ENCODE measurements at places on chromosomes 16 and 17.

- DNase-seq, result no peak
Observed at GRCh38 chr16:52256310-52257078, 290.4 kb downstream of the TOX3 start.

- no peak for DNase-seq
Observed at GRCh38 chr16:72985148-72985941, 62.6 kb downstream of the ZFHX3 start.

DNA sequence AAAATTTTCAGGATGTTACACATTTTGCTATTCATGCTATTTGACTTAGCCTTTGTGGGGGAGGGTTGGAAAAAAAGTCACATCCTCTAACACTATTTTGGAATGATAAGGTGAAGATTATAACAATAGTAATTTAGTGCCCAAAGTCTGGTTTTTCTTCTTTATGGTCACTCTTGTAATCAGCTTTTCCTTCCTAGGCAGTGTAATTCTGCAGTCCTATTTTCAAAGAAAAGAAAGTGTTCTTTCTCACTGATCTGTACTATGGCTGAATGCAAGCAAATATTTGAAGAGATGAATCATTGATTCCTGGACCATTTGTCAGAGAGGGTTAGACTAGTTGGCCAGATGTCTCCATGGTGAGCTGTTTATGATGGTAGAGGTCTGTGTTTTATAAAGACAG, 8.4 kb downstream of the RSPRY1 start:
- peak; percentile 11 for DNase-seq

DNA sequence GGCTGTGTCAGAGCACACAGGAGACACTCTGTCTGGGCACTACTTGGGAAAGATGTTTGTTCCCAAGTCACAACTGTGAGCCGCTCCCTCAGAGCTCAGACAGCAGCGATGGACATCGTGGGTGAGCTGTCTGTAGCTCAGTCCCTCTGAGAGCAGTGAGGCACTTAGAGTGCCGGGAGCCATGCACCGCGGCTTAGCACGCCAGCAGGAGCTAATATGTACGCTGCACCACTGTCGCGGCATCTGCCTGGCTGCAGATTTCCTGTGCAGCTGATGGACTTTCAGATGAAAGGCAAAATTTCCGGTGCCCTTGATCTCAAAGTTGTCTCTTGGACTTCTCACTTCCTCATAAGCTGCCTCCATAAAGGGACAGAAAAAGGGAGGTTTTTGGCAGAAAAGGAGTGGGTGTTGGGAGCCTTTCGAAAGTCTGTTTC, 92.8 kb upstream of the ZNF469 start:
- no peak for DNase-seq

DNA sequence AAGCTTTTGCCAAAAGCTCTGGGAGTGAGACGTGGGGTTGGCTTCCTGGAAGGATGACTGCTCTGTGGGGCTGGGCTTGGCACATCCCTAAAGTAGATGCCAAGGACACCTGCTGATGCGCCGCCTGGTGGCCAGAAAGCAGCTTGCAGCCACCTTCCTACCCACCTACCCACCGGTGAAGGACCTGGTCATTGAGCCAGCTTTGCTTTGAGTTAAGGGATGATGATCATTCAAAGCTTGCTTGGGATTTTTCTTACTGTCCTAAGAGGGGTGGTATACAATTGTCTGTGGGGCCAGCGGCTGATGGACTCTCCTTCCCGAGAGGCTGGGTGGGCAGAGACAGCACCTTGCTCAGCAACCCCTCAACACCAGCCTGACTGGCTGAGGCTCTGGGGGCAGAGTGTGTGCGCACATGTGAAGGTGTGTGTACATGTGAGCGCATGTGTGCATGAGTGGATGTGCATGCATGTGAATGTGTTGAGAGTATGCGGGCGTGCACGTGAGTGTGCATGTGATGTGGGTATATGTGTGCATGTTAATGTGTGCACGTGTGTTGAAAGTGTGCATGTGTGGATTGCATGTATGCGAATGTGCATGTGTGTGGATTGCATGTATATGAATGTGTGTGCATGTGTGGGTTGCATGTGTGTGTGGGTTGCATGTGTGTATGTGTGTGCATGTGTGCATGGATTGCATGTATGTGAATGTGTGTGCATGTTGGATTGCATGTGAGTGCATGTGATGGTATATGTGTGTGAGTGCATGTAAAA, 18.6 kb downstream of the C1QTNF1 start:
- DNase-seq, result peak; percentile 86

DNA sequence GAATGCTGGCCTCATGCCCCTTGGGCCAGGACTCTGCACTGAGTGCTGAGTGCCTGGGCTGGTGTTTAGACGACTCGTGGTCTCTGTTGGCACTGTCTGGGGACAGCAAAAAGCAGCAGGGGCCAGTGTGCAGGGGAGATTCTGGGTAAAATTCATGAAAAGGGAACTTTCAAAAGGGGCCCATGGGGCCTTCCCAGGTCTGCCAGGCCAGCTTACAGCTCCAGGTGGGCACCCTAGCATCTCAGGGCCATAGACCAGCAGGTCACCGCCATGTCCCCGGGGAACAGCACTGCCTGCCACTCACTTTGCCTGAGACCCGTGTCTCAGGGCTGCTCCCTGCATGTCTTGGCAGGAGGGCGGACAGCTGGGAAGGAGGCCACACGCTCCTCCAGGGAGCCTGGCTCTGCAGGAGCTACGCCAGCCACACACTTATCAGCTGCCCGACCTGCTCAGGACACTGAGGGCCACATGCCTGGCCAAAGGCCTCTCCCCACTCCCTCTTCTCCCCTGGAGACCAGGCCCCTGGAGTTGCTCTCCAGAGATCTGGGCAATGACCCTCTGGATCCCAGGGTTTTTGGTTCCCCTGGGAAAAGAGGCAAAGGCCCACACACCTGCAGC, 8.8 kb upstream of the FASN start:
- no peak for DNase-seq

- DNase-seq, result no peak
Observed at GRCh38 chr16:28897826-28898225, 19.5 kb downstream of the ATP2A1 start.

DNA sequence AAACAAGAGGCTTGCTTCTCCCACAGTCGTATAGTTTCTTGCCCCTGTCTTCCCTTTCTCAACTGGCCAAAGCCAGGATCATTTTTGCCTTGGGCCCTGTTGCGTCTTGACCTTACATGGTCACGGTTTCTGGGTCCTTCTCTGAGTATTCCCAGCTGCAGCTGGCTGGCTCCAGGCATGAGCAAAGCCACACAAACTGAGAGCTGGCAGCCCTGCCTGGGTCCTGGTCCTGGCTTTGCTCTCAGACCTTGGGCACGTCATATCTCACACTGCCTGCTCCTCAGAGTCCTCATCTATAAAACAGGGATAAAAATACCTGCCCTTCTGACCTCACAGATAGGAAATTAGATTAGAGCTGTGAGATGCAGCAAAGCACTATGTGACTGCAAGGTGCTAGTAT, 277.6 kb downstream of the CBLN1 start:
- no peak for DNase-seq

- DNase-seq, result no peak
Observed at GRCh38 chr17:15119968-15120367, 145.2 kb downstream of the PMP22 start.

DNA sequence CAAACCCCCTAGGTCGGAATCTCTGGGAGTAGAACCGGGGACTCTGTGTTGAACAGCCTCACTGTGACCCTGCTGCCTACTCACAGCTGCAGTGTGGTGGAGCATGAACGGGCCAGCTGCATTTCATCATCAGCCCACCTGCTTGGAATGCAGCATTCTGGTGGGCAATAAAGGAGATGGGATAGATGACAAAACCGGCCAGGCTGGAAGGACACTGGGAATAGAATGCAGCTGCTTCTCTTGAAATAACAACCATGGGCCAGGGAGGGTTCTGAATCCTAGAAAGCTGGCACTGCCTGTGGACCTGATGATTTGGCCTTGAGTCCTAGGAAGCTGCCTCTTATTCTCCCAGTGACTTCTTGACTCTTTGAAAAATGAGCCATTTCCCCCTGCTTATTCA, 23.5 kb downstream of the CFAP97D1 start:
- no peak for DNase-seq

DNA sequence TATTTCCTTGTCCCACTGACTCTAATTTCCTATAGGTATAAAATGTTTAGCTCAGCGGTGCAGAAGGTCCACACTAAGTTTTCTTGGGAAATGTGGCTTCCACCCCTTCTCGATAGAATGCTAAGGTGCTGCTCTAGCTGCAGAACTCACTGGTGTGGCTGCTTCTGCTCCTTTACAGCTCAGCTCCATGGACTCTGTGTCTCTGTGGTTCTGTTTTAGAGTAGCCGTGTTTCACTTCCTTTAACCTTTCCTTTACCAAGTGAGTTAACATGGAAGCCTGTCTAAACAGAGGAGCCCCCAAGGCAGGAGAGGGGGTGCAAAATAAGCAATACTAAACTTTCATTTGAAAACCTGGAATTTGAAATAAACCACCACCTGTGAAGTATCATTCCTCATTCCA, 65.3 kb downstream of the SPECC1 start:
- DNase-seq, result no peak

- DNase-seq, result peak; percentile 50
Observed at GRCh38 chr17:81328489-81328888, 33.4 kb upstream of the SLC38A10 start.

DNA sequence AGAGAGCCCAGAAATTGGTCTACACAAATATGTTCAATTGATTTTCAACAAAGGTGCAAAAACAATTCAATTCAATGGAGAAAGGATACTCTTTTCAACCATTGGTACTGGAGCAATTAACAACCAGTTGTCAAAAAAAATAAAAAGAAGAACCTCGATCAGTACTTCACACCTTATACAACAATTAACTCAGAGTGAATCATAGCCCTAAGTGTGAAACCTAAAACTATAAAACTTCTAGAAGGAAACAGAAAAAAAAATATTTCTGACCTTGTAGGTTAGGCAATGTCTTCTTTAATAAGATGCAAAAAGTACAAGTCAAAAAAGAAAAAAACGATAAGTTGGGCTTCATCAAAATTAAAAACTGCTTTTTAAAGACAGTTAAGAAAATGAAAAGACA, 56.1 kb upstream of the CHMP6 start:
- DNase-seq, result no peak

- no peak for DNase-seq
Observed at GRCh38 chr16:4328782-4329775, 13.2 kb downstream of the GLIS2 start.

- no peak for DNase-seq
Observed at GRCh38 chr17:30958187-30958586, 12.7 kb upstream of the RNF135 start.

- no peak for DNase-seq
Observed at GRCh38 chr16:79074951-79075350, 525.6 kb downstream of the MAF start.

DNA sequence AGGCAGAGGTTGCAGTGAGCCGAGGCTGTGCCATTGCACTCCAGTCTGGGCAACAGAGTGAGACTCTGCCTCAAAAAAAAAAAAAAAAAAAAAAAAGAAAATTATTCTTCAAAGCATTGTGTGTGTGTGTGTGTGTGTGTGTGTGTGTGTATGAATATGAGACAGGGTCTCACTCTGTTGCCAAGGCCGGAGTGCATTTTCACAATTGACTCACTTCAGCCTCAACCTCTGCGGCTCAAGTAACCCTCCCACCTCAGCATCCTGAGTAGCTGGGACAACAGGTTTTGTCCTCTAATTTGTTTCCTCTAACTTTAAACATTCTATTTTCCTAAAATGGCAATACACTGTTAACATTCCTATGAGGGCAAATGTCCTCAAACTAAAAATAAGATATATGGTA, 7.7 kb downstream of the FBXO47 start:
- DNase-seq, result no peak

DNA sequence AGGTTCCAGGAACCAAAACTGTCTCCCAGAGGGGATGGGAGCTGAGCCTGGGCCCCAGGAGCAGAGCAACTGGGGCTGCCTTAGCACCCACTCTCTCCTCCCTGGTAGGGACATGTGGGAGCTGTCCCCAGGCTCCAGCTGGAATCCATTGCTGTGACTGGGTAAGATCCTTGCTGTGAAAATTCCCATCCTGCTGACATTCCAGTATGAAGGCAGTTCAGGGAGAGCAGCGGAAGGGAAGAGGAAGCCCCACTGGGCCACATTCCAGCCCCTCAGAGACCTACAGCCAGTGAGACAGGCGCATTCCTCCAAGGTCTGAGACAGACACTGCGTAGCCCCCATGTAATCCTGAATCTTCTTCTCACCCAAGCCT, 24.2 kb downstream of the MYO18A start:
- no peak for DNase-seq

GRCh38 chr17:18191967-18192366, 8.3 kb downstream of the ALKBH5 start:
- DNase-seq, result peak; percentile 11

DNA sequence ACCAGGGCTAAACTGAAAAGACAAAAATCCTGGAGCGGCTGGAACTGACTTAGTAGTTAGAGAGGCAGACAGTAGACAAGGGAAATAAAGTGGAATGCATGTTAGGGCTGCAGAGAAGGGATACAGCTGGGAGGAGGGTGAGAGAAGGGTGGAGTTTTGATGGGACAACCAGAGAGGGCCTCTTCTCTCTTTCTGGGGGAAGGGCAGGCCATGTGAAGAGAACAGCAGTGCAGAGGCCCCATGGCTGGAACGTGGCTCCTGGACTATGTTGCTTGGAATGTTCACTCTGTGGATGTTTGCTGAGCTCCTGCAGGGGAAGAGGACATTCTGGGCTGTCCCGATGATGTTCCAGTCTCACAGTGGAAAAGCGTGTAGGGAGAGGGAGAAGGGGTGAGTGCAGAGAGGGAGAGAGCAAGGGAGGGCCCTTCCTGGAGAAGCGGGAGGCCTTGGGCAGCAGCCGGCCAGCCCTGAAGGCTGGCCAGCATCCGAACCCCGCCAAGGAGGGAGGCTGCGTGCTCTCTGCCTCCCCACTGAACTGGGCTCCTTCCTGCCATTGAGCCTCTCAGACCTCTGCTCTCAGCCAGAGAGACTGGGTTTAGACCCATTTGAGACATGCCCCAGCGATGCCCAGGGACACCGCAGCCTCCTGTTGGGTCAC, 33.1 kb upstream of the GSE1 start:
- no peak for DNase-seq

GRCh38 chr16:21523411-21524067, 75.8 kb upstream of the METTL9 start:
- no peak for DNase-seq

GRCh38 chr17:27544350-27545131, 86.4 kb upstream of the LGALS9 start:
- DNase-seq, result no peak

GRCh38 chr17:45104029-45104428, 28.3 kb downstream of the PLCD3 start:
- no peak for DNase-seq

GRCh38 chr17:42975265-42975664, 4.6 kb downstream of the PTGES3L start:
- no peak for DNase-seq

GRCh38 chr17:42521036-42521435, 15.0 kb upstream of the NAGLU start:
- DNase-seq, result no peak

- no peak for DNase-seq
Observed at GRCh38 chr17:63082273-63082861, 116.3 kb downstream of the TANC2 start.

DNA sequence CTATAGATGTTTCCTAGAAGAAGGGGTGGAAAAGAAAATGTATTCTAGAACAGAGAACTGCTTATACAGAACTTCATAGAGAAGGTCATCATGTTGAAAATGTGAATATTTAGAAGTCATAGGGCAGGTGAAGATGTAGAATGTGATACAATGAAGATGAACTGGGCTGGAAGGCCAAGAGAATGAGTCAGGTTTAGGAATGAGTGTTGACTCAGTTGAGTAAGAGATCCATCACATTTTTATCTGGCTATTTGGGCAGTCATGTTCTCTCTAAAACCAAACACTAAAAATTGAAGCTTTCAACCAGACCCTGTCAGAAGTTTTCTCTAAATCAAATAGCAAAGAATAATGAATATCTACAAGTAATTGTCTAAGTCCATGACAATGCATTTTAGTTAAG, 660.5 kb downstream of the KCNJ2 start:
- DNase-seq, result no peak

- DNase-seq, result peak; percentile 42
Observed at GRCh38 chr17:2710803-2711607, 559 bp downstream of the CLUH start.
